ENCODE measurements at places on chromosomes 7 and 10. TPM values are rescaled to one million over a fixed set of nuclear protein-coding genes. Genes with fewer than 3 reads are reported as not detected.

Gene ADRA2A
- 0.53 TPM for total RNA-seq

Gene HOXA2
- total RNA-seq: 0.15 TPM

Gene SKIDA1
- total RNA-seq: 3.4 TPM

Gene CDCA7L
- 5.2 TPM for total RNA-seq

Gene OR2A5
- total RNA-seq: not detected

Gene SEC31B
- total RNA-seq: 6.7 TPM

Gene TMEM236
- total RNA-seq: 0.15 TPM

Gene FAM25G
- not detected for total RNA-seq

Gene SRRM3
- total RNA-seq: 0.20 TPM

Gene SFMBT2
- 1.1 TPM for total RNA-seq

Gene ERVW-1
- not detected for total RNA-seq

Gene STAG3
- total RNA-seq: 3.1 TPM

Gene ITGB8
- total RNA-seq: 1.3 TPM

Gene LRRC17
- total RNA-seq: 0.83 TPM

Gene CPN1
- 46.9 TPM for total RNA-seq

Gene GPC2
- 0.18 TPM for total RNA-seq

Gene AKR1C4
- 292 TPM for total RNA-seq

Gene PRLHR
- not detected for total RNA-seq

Gene LSM5
- total RNA-seq: 20.5 TPM

Gene CPA4
- not detected for total RNA-seq

Gene EBLN1
- not detected for total RNA-seq

Gene LHFPL3
- not detected for total RNA-seq

Gene PIP
- not detected for total RNA-seq

Gene MOGAT3
- total RNA-seq: 12.0 TPM

Gene PTER
- total RNA-seq: 13.2 TPM

Gene STOX1
- 0.60 TPM for total RNA-seq

Gene CACNB2
- total RNA-seq: 1.6 TPM

Gene TUBAL3
- not detected for total RNA-seq

Gene LRIT1
- total RNA-seq: not detected

Gene CREB5
- 0.53 TPM for total RNA-seq

Gene CDC14C
- total RNA-seq: not detected

Gene CYP26C1
- 0.08 TPM for total RNA-seq

Gene TAC1
- total RNA-seq: not detected

Gene ZNF467
- 18.9 TPM for total RNA-seq

Gene HOXA7
- total RNA-seq: not detected

Gene ANKRD61
- not detected for total RNA-seq

Gene CD36
- 16.3 TPM for total RNA-seq

Gene ITPRID1
- not detected for total RNA-seq

Gene SH2D4B
- not detected for total RNA-seq
